Stimulated activated CD4-positive, alpha-beta T cell treated with anti-CD3 and anti-CD28 coated beads, Interleukin-2, amount 100 ng/mL, for 48 hours (primary cell): ENCODE measurements at places on chromosomes 5 and 9.

- no peak for DNase-seq
Observed at GRCh38 chr9:113625486-113625885, 162.0 kb downstream of the RGS3 start.

DNA sequence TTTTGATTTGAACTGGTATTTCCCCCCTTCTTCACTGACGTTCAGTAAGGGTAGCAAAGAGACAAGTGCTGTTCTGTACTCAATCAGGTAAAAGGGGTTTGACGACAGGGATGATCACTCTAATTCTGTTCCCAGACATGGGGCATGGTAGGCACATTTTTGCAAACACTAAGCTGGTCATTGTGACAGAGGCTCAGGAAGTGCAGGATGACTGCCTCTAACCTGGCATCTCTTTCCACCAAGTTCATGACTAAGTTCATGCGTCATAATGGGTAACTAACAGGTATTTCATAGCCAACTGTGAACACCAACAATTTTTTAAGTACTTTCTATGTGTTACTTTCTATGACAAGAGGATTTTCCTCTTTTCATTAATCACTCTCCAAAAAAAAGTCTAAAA lies 166.5 kb downstream of the MAPKAP1 start:
- no peak for DNase-seq

DNA sequence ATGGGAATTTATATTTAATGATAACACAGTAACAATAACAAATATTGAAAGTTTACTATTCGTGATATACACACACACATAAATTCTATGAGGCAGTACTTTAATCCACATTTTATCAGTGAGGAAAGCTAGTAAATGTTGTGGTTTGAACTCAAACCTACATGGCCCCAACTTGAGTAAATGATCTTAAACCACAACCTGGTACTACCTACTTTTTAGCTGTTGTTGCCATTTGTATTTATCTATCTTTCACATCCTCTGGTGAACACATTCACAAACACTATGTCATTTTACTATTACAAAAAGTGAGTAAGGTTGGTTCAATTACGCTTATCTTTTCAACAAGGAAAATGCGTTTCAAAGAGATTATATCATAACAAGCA lies 186.1 kb downstream of the SMC2 start:
- DNase-seq: no peak

GRCh38 chr5:157165668-157166067 lies 396 bp downstream of the GARIN3 start:
- DNase-seq: no peak

GRCh38 chr5:116454417-116454927 lies 120.2 kb downstream of the SEMA6A start:
- DNase-seq: no peak

GRCh38 chr5:55232985-55233928 lies at the start of gene CCNO:
CCNO (minus strand) TSS chr5:55233608; CDS start chr5:55233523, 85 bp downstream.
- DNase-seq: peak; percentile 47

DNA sequence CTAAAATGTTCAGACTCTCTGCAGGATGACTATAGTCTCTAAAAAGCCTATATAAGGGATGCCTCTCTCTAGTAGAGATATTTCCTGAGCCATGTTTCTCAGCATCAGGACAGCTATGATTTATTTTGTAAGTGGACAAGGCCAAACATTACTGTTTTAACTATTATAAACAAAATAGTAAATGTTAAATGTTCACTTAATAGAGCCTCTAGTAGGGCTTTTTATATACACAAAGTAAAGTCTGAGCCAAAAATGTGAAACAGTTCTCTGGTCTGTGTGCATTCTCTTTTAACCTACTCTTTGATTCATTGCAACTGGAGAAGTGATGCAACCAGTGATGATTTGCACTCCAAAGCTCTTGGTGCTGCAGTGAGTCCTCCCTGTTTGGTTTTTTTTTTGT lies 220.5 kb downstream of the GDNF start:
- no peak for DNase-seq

GRCh38 chr5:140571105-140571504 lies 6.5 kb downstream of the SLC35A4 start:
- DNase-seq: no peak

DNA sequence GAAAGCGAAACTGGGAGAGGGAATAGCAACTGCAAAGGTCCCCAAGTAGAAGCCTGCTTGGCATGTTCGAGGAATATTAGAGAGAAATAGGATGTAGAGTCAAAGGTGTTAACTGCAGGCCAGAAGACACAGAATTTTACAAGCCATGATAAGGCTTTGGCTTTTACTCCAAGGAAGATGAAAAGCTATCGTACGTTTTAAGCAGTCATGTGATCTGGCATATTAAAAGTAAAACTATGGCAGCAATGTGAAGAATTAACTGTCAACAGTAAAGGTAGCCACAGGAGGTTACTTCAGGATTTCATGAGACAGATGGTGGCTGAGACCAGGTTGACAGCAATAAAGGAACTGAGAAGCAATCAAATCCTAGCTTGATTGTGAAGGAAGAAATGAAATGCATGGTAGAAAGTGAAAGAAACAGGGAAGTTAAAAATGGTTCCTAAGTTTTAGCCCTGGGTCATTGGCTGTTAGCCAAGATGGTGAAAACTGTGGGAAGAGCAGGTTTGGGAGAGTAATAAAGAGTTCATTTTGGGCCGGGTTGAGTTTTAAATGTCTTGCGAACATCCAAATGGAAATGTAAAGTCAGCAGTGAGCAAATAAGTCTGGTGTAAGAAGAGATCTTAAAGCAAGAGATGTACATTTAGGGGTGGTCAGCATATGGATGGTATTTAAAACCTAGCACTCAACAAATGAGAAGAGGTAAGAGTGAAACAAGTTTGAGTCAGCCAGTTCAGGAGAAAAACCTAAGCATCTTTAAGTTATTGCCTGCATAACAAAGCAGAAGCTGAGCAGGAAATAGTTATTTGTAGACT lies 20.3 kb upstream of the TTC33 start:
- no peak for DNase-seq

GRCh38 chr9:26746357-26747072 lies 146.1 kb downstream of the CAAP1 start:
- DNase-seq: no peak

DNA sequence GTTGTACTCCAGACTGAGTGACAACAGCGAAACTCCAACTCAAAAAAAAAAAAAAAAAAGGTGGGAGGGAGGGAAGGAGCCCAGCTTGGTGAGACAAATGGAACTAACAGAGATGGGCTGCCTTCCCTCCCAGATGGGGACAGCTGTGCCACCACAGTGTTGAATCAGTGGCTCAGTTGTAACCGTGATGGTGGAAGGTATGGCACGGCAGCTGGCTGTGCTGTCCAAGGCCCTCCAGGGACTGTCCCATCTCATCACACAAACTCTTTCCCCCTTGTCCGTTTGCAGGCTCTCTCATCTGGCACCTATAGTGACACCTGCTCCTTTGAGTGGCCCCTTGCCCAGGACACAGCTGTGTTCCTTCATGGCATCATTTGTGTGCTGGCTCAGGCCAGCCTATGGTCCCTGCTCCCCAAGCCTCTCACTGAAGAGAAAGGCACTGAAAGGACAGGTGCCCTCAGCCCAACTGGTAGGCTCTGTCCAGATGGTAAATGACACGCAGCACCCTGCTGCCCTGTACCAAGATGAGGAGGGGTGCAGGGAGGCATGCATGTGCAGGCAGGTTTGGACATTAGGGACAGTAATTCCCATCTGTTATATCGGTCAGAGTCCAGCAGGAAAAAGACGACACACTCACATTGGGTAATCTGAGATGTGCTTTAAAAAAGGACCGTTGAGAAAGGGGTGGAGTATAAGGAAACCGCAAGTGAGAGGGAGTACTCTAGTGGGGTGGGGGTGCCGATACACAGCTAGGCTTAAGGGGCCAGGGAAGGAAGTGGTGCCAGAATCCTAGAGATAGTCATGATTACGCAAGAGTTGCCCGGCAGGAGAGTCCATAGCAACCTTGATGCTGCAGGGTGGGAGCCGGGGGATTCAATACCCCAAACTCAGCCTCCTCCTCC lies 4.3 kb downstream of the SMIM33 start:
- DNase-seq: no peak

DNA sequence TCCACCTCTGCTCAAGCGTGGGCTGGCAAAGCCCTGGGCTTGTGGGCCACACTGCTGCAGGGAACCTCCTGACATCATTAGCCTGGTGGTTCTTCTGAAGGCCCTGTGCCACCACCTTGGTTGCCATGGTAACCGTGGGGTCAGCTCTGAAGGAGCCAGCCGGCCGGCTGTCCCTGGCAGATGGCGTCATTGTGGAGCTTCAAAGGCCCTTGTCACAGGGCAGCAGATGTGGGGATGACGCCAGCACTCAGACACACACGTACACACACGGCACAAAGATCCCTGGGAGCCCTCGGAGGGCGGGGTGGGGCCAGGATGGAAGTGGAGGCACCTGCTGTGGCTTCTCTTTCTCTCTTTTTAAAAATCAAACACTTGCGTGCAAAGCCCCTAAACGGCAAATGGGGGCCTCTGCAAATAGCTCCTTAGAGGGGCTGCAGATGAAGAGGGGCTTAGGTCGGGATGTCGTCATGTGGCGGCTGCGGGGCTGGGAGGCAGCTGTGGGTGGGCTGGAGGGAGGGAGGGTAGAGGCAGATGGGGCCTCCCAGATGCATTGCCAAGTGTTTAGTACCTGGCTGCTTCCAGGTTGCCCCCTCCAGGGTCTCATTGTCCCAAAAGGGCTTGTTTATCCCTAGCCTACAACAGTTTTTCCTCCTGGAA lies 19.5 kb upstream of the RPL26L1 start:
- no peak for DNase-seq

GRCh38 chr9:74407166-74407565 lies 90.0 kb upstream of the RORB start:
- DNase-seq: no peak

DNA sequence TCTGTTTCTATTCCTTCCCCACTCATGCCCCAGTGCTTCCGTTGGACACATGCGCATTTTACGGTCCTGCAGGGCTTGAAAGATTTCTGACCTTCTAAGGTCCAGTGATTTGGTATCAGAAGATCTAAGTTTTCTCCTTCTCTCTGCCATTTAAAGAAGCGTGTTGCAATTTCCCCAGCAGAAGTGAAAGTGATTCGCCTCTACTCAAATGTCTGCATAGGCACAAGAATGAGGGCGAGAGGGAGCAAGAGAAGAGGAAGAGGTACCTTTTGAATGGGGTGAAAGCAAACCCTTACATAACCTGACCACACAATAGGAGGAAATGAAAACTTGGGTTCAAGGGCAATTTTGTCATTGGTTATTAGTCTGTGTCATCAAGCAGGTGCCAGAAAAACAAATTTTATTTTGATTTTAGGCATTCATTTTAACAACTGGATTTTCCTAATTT lies 31.7 kb upstream of the NR3C1 start:
- no peak for DNase-seq

- no peak for DNase-seq
Observed at GRCh38 chr5:178642351-178642909, 15.6 kb upstream of the CLK4 start.

- DNase-seq: no peak
Observed at GRCh38 chr5:180259260-180259611, 32.6 kb downstream of the MAPK9 start.

DNA sequence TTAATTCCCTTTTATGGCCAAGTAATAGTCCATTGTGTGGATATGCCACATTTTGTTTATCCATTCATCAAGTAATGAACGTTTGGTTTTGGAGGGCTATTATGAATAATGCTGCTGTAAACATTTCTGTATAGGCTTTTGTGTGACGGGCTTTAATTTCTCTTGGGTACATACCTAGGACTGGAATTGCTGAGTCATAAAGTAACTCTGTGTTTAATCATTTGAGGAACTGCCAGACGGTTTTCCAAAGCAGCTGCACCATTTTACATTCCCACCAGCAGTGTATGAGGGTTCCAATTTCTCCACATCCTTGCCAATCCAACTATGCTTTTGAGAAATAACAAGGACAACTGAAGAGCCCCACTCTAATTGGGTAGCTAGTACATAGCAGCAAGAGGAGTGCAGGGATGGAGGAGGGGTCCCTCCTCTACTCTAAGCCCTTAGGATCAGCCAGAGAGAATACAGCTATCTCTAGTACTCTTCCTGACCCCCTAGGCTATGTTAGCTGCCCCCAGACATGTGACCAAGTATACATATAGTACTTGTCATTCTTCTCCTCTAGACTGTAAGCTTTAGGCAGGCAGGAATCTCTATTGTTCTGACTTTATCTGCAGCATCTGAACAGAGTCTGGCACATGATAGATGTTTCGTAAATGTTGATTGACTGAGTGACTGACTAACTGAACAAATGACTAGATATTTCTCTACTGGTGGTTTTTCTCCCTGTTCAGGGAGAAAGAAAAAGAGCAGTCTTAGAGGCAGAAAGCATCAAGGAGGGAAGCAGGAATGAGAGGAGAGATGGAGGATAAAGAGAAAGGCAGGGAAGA lies 22.1 kb upstream of the MATR3 start:
- no peak for DNase-seq

- DNase-seq: no peak
Observed at GRCh38 chr5:42596817-42597216, 159.8 kb upstream of the CCDC152 start.

- no peak for DNase-seq
Observed at GRCh38 chr9:20472342-20473045, 149.8 kb downstream of the MLLT3 start.
